Tibial nerve (tissue), 4 donors: ENCODE measurements at places on chromosomes 6 and 20. TPM values are rescaled to one million over a fixed set of nuclear protein-coding genes. Genes with fewer than 3 reads are reported as not detected.

- no peak overlapping the region for H3K4me3 ChIP-seq
- H3K4me1 ChIP-seq = no peaks in the 10 kb centered on the region
- DNase-seq = no peak
- H3K27ac ChIP-seq = no peak overlapping the region
- H3K36me3 ChIP-seq = peaks cover 28% of the 10 kb centered on the region
Observed at GRCh38 chr6:53043581-53043980, 21.6 kb upstream of the FBXO9 start.

DNA sequence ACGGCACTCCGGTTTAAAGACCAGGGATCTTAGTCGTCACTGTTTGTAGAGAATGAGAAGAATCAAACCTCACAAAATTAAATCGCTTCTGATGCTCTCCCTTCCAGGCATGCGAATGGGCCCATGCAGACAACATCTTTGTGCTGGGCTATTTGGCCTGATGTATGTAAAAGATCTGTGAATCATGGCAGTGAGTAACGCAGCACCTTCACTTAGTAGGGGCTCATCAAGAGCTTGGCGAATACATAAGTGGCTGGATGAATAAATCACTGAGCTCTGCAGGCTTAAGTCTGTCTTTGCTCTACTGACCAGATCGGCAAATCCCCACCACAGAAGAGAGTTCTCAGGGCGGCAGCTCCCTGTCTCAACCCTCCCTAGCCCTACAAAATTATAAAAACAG, 44.8 kb upstream of the AFDN start:
- H3K27me3 ChIP-seq = no peaks in the 10 kb centered on the region
- no peak overlapping the region for H3K4me3 ChIP-seq
- H3K4me1 ChIP-seq = no peaks in the 10 kb centered on the region
- H3K36me3 ChIP-seq = no peaks in the 10 kb centered on the region

- H3K4me1 ChIP-seq = no peaks in the 10 kb centered on the region
- H3K27me3 ChIP-seq = no peaks in the 10 kb centered on the region
- no peaks in the 10 kb centered on the region for H3K36me3 ChIP-seq
- no peak overlapping the region for H3K4me3 ChIP-seq
Observed at GRCh38 chr6:74967821-74968220, 238.0 kb downstream of the COL12A1 start.

DNA sequence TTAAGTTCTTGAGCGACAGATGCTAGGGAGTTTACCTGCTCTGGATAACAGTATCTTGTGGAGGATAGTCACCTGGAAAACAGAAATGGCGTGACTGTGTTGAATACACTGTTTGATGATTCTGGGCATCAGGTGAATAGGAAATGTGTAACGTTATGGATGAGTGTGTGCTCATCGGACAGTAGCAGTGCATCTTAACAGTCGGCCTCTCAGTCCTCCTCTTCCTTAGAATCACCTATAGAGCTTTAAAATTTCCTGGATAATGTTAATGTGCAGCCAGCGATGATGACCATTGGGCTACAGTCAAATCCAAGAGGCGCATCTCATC, 217.7 kb downstream of the OR2B2 start:
- H3K36me3 ChIP-seq = no peaks in the 10 kb centered on the region
- H3K4me1 ChIP-seq = no peaks in the 10 kb centered on the region
- DNase-seq = no peak
- H3K4me3 ChIP-seq = no peak overlapping the region
- no peak overlapping the region for H3K27ac ChIP-seq
- no peaks in the 10 kb centered on the region for H3K27me3 ChIP-seq

- H3K4me1 ChIP-seq = no peaks in the 10 kb centered on the region
- no peaks in the 10 kb centered on the region for H3K36me3 ChIP-seq
Observed at GRCh38 chr6:6717953-6718352, 129.4 kb downstream of the LY86 start.

- H3K27ac ChIP-seq = no peak overlapping the region
- H3K4me1 ChIP-seq = no peaks in the 10 kb centered on the region
- no peak overlapping the region for H3K4me3 ChIP-seq
- no peaks in the 10 kb centered on the region for H3K27me3 ChIP-seq
Observed at GRCh38 chr6:151488226-151488625, 5.6 kb upstream of the CCDC170 start.

- H3K4me1 ChIP-seq = peaks cover 34% of the 10 kb centered on the region
- H3K27me3 ChIP-seq = no peaks in the 10 kb centered on the region
- H3K36me3 ChIP-seq = no peaks in the 10 kb centered on the region
- no peak for DNase-seq
- peak overlapping the region; percentile 55 for H3K4me3 ChIP-seq
Observed at GRCh38 chr6:56953597-56954402, 1.1 kb upstream of the BEND6 start.

GRCh38 chr6:72826037-72826436, 204.2 kb downstream of the KCNQ5 start:
- no peaks in the 10 kb centered on the region for H3K36me3 ChIP-seq
- H3K27me3 ChIP-seq = no peaks in the 10 kb centered on the region

DNA sequence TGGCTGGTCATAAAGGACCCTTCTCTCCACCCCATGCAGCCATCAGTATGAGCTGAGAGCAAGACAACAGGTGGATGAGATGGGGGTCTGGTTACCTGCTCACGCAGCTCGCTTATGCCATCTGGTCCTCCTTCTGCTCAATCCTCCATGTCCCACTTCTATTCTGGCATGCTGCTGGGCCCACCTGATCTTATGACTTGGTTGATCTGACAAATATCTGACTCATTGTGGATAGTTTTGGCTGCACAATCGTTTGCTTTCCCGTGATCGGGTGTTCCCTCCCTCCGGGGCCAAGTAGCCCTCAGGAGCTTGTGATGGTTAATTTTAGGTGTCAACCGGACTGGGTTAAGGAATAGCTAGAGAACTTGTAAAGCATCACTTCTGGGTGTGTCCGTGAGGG, 26.6 kb upstream of the ELMO2 start:
- no peak overlapping the region for H3K27ac ChIP-seq
- no peaks in the 10 kb centered on the region for H3K27me3 ChIP-seq
- DNase-seq = no peak
- H3K36me3 ChIP-seq = no peaks in the 10 kb centered on the region
- no peaks in the 10 kb centered on the region for H3K4me1 ChIP-seq
- no peak overlapping the region for H3K4me3 ChIP-seq

GRCh38 chr6:138485005-138485545, 14.2 kb downstream of the NHSL1 start:
- no peak overlapping the region for H3K27ac ChIP-seq
- H3K36me3 ChIP-seq = no peaks in the 10 kb centered on the region
- peaks cover 6% of the 10 kb centered on the region for H3K4me1 ChIP-seq
- peak overlapping the region; percentile 13 for H3K4me3 ChIP-seq

DNA sequence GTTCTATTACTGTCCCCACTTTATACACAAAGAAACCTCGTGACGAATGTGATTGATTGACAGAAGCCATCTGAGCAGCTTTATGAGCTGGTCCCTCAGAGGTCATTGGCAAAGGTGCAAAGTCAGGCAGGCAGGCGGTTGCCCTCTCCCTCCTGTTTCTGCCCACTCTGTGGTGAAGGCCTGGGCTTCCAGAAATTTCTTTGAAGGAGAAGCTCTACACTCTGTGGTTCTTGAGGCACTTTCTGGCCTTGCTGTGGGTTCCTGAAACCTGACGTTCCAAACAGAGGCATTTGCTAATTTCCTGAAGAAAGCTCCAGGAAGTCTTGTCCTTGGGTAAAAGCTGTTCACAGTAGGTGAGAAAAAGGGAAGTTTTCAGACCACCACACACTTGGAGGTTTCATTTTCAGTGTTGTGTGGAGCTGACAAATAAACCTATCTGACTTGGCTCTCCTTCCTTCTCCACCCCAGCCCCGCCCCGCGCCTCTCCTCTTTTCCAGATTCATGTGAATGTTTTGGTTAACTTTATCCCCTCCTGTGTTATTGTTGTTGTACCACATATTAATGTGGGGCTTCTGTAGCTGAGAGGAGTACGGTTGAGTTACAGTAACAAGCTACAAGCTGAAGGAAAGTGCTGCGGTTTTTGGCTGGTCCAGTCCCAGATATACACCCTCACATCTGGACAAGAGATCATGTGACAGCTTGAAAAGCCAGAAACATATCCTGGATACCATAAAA, 274.1 kb downstream of the CLIC5 start:
- H3K27me3 ChIP-seq = no peaks in the 10 kb centered on the region
- no peaks in the 10 kb centered on the region for H3K36me3 ChIP-seq
- H3K27ac ChIP-seq = peak overlapping the region; percentile 68

DNA sequence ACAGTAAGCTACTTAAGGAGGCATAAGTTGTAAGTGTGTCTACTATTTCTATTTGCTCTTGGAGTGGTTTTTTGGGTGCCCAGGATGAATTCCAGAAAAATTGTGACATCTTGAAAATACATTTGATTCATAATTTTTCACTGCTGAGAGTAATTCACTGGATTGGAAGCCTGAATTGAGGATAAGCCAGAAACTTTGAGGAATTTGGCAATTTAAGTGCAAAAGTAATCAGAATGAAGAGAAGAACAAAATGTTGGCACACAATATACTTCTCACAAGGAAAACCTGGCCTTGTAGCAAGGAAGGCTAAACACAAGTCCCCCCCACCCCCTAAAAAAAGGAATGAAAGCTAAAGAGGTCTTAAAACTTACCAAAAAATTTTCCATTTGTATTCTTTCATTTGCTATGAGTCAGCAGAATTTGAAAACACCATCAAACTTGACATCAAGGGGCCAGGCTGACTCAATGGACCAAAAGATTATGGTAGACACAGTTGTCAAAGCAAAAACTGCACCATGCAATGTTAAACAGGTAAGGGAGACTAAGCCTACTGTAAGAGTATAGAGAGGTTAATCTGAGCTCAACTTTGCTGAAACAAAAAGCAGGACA, 840.0 kb downstream of the FRK start:
- no peaks in the 10 kb centered on the region for H3K36me3 ChIP-seq
- H3K27me3 ChIP-seq = no peaks in the 10 kb centered on the region
- H3K27ac ChIP-seq = no peak overlapping the region
- DNase-seq = no peak
- H3K4me3 ChIP-seq = no peak overlapping the region

GRCh38 chr6:36626636-36627035, 32.5 kb downstream of the SRSF3 start:
- no peak overlapping the region for H3K27ac ChIP-seq
- DNase-seq = no peak
- H3K36me3 ChIP-seq = no peaks in the 10 kb centered on the region
- no peaks in the 10 kb centered on the region for H3K27me3 ChIP-seq

DNA sequence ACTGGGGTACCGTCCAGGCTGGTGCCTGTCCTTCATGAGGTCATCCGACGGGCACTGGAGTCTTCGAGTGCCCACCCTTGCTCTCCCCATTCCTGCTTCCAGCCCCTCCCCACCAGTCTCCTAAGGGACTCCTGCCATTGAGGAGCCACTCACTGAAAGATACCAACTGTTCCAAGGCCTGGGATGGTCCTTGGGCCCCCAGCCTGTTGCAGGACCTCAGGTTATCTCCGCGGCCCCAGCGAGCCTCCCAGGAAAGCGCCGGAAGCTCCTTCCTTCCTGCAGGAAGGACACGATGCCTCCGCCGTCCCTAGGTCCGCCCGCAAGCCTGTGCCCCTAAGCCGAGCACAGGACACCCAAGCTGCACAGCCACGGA, 1.2 kb downstream of the NKAIN4 start:
- no peaks in the 10 kb centered on the region for H3K36me3 ChIP-seq
- DNase-seq = no peak
- no peaks in the 10 kb centered on the region for H3K4me1 ChIP-seq
- no peak overlapping the region for H3K4me3 ChIP-seq

GRCh38 chr20:44738813-44739477, 6.7 kb upstream of the KCNK15 start:
- no peaks in the 10 kb centered on the region for H3K36me3 ChIP-seq
- no peaks in the 10 kb centered on the region for H3K4me1 ChIP-seq
- H3K27me3 ChIP-seq = no peaks in the 10 kb centered on the region
- H3K4me3 ChIP-seq = no peak overlapping the region
- DNase-seq = peak; percentile 82

- no peak overlapping the region for H3K27ac ChIP-seq
- no peak overlapping the region for H3K4me3 ChIP-seq
- H3K36me3 ChIP-seq = no peaks in the 10 kb centered on the region
- DNase-seq = no peak
- H3K27me3 ChIP-seq = no peaks in the 10 kb centered on the region
Observed at GRCh38 chr20:53428996-53429395, 164.6 kb downstream of the ZNF217 start.

GRCh38 chr6:53765270-53765669, 29.5 kb upstream of the LRRC1 start:
- H3K4me3 ChIP-seq = no peak overlapping the region
- H3K27me3 ChIP-seq = no peaks in the 10 kb centered on the region
- no peaks in the 10 kb centered on the region for H3K4me1 ChIP-seq
- H3K36me3 ChIP-seq = no peaks in the 10 kb centered on the region
- no peak for DNase-seq
- no peak overlapping the region for H3K27ac ChIP-seq

GRCh38 chr20:1150218-1150617, 31.8 kb downstream of the PSMF1 start:
- H3K27me3 ChIP-seq = no peaks in the 10 kb centered on the region
- H3K36me3 ChIP-seq = peaks cover 2% of the 10 kb centered on the region
- no peak overlapping the region for H3K4me3 ChIP-seq
- H3K27ac ChIP-seq = no peak overlapping the region
- H3K4me1 ChIP-seq = no peaks in the 10 kb centered on the region

GRCh38 chr20:13683833-13684232, 45.1 kb upstream of the TASP1 start:
- no peaks in the 10 kb centered on the region for H3K36me3 ChIP-seq
- DNase-seq = no peak
- H3K27ac ChIP-seq = no peak overlapping the region
- no peaks in the 10 kb centered on the region for H3K4me1 ChIP-seq
- H3K4me3 ChIP-seq = no peak overlapping the region

- H3K4me1 ChIP-seq = no peaks in the 10 kb centered on the region
- H3K36me3 ChIP-seq = no peaks in the 10 kb centered on the region
- DNase-seq = no peak
- H3K27me3 ChIP-seq = no peaks in the 10 kb centered on the region
Observed at GRCh38 chr6:109877028-109878004, 100.8 kb upstream of the GPR6 start.

DNA sequence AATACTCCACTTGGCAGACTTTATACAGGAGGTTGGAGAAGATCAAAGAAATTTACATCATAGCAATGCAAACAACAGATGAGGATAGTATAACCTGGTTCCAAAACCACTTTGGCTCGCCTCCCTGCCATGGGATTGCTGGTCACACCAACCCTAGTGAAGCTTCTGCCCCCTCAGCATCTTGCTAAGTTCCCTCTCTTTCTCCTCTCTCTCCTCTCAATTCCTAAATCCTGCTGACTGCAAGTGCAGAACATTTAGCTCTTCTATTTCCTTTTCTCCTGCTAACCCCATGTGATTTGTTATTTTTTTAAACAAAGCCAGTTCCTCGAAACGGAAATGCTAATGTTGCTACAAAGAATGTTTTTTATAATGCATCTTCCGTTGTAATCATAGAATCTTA, 50.3 kb upstream of the LY86 start:
- no peak overlapping the region for H3K4me3 ChIP-seq
- H3K27me3 ChIP-seq = no peaks in the 10 kb centered on the region
- DNase-seq = no peak
- H3K4me1 ChIP-seq = peaks cover 10% of the 10 kb centered on the region
- H3K27ac ChIP-seq = no peak overlapping the region
- no peaks in the 10 kb centered on the region for H3K36me3 ChIP-seq

ULBP1 gene
- 0.21 TPM for total RNA-seq

TDP2 gene
- total RNA-seq = 30.8 TPM

FAM184A gene
- total RNA-seq = 3.6 TPM

TRERF1 gene
- 4.2 TPM for total RNA-seq

BRD2 gene
- 139 TPM for total RNA-seq

SNAP25 gene
- total RNA-seq = 0.22 TPM

IMPG1 gene
- total RNA-seq = not detected

PAX1 gene
- total RNA-seq = not detected
